ENCODE measurements at places on chromosomes 11 and 22.

DNA sequence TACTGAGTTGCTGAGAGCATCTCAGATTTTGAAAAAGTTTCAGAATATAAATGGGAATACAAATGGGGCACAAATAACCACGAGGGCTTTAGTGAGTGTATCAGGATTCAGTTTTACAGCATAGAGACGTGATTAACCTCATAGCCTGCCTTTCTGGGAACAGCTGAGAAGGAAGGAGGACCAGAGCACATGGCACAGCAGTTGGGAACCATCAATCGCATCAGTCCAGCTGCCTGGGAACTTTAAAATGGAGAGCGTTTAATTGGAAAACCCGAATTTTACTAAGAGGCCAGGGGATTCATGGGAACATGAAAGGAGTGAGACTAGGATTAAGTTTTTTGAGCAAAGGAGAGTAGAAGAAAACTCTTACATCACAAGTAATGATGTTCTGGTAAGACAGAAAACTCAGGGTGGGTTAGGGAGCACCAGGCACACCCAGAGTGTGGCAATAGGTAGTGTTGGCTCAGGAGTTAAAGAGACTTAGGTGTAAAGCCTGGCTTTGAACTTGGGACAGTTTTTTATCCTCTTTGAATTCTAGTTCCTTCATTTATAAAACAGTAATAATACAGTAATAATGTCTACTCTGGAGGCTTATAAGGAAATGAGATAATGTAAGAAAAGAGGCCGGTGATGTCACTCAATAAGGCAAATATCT is 40.2 kb downstream of the FZD4 start:
- DNase-seq, result no peak

GRCh38 chr11:76610371-76610770 is 60.2 kb downstream of the LRRC32 start:
- DNase-seq, result no peak

- DNase-seq, result peak; percentile 53
Observed at GRCh38 chr11:10405865-10406592, 49.0 kb upstream of the AMPD3 start.

GRCh38 chr22:48782811-48783511 is 1044.7 kb downstream of the BRD1 start:
- no peak for DNase-seq

DNA sequence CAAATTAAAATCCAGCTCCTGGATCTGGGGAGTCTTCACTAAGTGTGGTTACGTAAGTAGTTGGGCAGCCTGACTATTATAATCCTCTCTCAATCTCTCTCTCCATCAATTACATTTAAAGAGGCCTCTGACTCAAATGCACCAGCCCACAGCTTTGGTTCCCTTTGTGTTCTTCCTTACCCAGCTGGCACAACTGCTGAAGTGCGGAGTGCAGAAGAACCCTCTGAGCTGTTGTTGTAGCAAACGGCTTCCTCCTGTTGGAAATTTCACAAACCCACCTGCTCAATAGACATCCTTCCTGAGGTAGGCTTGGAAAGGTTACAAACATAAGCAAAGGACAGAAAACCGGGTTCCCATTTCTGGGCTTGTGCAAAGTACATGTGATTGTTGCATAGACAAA is 17.0 kb upstream of the SORL1 start:
- DNase-seq, result no peak

Data from activated T-cell treated with anti-CD3 and anti-CD28 coated beads, Interleukin-2, amount 50 U/mL, for 4 hours (primary cell).